ENCODE measurements at places on chromosomes 12 and 14.

DNA sequence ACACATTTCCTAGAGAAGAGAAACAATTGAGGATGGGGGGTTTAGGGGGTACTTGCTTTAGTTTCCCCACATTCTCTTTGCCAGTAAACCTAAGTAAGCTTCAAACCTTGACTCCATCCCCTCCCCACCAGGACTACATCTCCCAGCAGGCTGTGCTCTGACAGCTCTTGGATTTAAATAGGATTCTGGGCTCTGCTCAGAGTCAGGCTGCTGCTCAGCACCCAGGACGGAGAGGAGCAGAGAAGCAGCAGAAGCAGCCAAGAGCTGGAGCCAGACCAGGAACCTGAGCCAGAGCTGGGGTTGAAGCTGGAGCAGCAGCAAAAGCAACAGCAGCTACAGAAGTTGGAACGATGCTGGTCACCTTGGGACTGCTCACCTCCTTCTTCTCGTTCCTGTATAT is 20.6 kb downstream of the RDH12 start:
- no peak for DNase-seq

- no peak for DNase-seq
Observed at GRCh38 chr14:84783511-84783910, 746.4 kb upstream of the FLRT2 start.

DNA sequence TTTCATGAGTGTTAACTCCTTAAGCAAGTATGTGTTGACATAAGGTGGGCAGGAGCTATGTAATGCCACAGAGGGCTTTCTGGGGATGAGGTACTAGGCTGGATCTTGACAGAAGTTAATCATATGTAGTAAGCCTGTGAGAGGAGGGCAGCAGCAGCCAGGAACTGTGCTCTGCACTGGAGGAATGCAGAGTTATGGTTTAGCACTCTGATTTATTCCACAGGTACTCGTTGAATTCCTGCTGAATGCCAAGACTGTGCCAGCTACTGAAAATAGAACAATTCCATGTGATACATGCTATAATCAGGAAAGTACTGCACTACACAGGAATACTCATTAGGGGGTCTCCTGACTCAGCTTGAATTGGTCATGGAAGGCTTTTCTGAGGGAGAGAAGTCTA is 58.7 kb downstream of the SUSD6 start:
- DNase-seq: no peak

DNA sequence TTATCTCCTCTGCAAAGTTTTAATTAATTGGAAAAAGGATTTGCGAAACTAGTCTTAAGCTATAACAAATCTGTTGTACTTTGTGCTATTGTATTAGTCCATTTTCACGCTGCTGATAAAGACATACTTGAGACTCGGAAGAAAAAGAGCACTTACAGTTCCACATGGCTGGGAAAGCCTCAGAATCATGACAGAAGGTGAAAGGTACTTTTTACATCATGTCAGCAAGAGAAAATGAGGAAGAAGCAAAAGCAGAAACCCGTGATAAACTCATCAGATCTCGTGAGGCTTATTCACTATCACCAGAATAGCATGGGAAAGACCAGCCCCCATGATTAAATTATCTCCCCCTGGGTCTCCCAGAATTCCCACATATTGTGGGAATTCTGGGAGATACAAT is 118.1 kb upstream of the PRKD1 start:
- DNase-seq: no peak

- DNase-seq: no peak
Observed at GRCh38 chr12:85765453-85765869, 70.7 kb downstream of the RASSF9 start.
